ENCODE measurements at places on chromosomes 6 and 20.

DNA sequence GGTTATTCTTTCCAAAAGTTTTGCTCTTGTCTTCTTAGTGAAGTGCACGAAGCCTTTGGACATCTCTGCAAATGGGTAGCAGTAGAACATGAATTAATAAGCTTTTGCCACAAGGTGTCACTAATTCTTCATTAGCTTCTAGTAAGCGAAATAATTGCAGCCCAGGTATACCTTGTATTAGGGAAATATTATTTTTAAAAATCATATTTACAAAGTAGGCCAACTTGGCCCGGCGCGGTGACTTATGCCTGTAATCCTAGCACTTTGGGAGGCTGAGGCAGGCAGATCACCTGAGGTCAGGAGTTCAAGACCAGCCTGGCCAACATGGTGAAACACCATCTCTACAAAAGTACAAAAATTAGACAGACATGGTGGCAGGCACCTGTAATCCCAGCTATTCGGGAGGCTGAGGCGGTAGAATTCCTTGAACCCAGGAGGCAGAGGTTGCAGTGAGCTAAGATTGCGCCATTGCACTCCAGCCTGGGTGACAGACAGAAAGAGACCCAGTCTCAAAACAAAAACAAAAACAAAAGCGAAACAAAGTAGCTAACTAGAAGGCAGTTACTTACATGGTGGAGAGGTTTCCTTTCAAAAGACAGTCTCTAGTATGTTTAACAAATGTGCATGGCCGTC lies 8.8 kb upstream of the RSPH3 start:
- DNase-seq, result peak; percentile 54

DNA sequence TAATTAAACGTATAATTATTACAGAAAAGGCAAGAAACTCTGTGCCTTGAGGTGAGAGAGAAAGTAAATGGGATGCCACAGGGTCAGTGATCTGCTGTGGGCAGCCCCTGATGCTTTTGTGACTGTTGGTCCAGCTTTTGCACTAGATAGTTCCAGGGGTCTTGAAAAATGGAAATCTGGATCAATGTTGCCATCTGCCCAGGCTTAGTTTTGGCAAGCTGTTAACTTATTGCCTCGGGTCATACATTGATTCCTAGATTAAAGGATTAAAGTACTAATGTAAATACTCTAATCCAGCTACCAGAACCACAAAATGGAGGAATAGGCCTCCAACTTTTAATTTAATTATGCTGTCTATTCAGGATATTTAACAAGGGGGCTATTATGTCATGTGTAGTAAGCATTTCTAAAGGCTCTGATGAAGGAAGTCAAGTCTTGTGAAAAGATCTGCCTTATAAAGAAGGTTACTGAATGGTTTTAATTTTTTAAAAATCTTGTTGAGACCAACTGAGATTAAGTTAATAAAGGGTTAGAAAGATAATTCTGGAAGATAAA lies 376.0 kb upstream of the HS3ST5 start:
- no peak for DNase-seq

DNA sequence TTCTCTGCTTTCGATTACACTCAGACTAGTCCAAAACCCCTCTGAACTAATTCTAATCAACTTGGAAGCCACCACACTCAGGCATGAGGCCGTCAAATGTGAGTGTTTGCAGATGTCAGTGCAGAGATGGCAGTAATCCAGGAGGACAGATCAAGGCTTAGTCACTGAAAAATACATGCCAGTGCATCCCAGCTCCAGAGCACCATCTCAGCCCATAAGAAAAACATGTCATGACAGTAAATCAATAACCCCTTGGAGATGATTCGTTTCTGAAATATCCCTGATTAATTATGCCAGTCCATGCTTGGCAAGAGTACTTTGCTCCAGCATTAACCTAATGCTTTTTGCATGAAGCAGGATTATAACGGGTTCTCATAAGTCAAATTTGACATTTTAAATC lies 179.5 kb downstream of the ADAT2 start:
- peak; percentile 78 for DNase-seq

- no peak for DNase-seq
Measured at GRCh38 chr20:35695245-35695749, 3.9 kb downstream of the NFS1 start.

DNA sequence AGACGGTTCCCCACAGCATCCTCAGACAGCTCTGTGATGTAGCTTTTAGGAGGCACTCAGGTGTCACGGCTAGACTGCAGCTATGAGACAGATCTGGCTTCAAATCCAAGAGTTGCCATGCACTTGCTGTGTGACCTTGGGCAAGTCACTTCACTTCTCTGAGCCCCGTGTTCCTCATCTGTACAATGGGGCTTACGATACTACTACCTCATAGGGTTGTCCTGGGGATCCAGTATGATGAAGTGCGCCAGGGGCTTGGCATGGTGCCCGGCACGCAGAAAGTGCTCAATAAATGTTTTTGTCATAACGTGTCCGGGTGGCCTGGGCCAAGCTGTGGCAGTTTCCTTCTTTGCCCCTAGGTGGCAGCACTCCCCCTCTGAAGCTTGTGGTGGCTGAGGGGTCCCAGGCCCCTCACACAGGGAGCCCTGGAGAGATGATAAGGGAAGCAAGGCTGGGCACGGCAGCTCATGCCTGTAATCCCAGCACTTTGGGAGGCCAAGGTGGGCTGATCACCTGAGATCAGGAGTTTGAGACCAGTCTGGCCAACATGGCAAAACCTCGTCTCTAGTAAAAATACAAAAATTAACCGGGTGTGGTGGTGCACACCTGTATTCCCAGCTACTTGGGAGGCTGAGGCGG lies 19.1 kb upstream of the CHMP4B start:
- peak; percentile 62 for DNase-seq

- peak; percentile 37 for DNase-seq
Measured at GRCh38 chr6:169188475-169188874, 65.2 kb downstream of the THBS2 start.

GRCh38 chr6:159572439-159573110 lies 120.5 kb downstream of the SOD2 start:
- DNase-seq, result no peak

- DNase-seq, result no peak
Measured at GRCh38 chr6:27531772-27532459, 59.0 kb upstream of the ZNF184 start.

- DNase-seq, result no peak
Measured at GRCh38 chr6:3334555-3334954, 75.8 kb downstream of the PSMG4 start.

DNA sequence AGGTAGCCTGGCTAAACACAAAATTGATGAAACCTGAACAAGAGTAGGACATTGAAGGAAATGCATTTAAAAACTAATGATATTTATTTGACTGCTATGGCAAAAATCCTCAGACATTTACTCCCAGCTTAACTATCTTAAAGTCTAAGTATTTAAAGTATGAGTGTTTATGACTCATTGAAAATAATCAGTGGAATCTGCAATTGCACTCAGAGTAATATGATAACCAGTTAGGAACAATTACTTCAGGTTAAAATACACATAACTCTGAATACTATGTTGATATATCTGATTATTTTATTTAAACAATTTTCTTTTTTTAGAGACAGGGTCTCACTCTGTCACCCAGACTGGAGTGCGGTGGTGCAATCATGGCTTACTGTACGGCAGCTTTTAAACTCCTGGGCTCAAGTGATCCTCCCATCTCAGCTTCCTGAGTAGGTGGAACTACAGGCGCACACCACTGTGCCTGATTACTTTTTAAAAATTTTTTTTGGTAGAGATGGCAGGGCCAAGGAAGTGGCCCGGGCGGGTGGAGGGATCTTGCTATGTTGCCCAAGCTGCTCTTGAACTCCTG lies 43.9 kb downstream of the FILIP1 start:
- peak; percentile 65 for DNase-seq

- DNase-seq, result peak; percentile 60
Measured at GRCh38 chr6:126039284-126039683, 52.9 kb downstream of the TRMT11 start.

- no peak for DNase-seq
Measured at GRCh38 chr6:108203189-108204112, 37.6 kb downstream of the NR2E1 start.

GRCh38 chr6:142841915-142842314 lies 103.1 kb downstream of the HIVEP2 start:
- no peak for DNase-seq

DNA sequence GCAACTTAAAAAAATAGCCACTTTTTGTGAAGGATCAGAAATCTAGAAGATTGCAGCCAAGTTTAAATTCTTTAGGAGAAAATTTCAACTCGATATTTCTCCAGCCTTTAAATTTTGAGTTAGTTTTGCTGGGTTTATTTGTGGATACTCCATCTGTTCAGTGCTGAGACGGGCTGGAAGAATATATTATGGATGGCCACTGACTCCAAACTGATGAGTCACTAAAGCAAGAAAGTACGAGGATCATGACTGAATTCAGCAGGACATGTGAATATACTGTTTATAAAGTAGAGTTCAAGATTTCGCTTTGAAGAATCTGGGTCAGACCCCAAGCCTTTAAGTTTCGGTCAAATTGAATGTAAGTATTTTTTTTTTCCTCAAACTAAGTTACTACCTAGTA lies 199.5 kb downstream of the ADGRB3 start:
- no peak for DNase-seq

- peak; percentile 77 for DNase-seq
Measured at GRCh38 chr6:109743739-109744138, 52.6 kb downstream of the FIG4 start.

DNA sequence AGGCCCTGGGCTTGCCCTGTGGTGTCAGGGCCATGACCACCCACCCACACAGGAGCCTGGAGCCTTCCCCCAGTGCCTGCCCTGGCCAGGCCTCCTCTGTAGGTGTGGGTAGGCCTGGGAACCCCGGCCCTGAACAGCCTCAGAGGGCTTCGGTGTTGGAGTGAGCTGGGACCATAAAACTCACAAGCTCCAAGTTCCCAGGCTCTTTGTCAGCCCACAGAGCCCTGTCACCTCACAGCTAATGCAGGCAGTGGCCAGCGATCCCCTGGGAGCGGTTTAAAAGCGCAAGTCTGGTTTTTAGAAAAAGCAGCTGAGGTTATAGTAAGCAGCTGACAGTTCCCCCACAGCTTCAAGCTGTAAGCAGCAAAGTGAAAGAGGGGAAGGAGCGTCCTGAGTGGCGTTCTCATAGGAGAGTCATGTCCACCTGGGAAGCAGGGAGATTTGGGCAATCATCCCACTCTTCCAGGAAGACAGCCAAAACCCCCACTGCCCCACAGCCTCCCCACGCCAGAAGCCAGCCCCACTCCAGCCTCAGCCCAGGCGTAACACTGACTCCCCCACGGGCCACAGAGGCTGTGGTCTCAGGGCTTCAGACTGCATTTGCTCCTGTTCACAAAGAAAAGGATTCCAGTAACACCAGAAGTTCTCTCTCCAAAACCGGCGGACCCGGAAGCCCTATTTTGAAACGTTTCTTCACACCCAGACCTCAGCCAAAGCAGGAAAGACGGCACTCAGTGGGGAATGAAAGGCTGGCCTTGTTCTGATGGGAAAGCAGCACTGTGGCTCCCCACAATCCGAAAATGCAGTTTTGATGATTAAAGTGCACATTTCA lies 34.3 kb upstream of the FOXC1 start:
- no peak for DNase-seq

DNA sequence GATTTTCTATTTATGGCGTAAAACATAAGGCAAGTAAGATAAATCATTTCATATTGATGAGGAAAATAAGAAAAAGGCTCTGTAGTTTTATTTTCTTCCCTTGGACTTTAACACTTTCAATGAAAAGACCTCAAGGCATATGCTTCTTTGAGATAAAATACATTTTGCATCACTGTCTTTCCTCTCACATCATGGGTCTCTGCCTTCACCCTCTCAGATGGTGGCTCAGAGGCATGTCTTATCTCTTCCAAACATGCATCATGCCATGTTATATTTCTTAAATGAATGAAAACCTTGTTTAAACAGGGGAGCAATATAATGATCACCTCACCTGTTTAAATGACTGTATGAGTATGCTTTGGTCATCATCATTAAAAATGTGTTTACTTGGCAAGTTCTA lies 59.3 kb downstream of the PRL start:
- peak; percentile 48 for DNase-seq

DNA sequence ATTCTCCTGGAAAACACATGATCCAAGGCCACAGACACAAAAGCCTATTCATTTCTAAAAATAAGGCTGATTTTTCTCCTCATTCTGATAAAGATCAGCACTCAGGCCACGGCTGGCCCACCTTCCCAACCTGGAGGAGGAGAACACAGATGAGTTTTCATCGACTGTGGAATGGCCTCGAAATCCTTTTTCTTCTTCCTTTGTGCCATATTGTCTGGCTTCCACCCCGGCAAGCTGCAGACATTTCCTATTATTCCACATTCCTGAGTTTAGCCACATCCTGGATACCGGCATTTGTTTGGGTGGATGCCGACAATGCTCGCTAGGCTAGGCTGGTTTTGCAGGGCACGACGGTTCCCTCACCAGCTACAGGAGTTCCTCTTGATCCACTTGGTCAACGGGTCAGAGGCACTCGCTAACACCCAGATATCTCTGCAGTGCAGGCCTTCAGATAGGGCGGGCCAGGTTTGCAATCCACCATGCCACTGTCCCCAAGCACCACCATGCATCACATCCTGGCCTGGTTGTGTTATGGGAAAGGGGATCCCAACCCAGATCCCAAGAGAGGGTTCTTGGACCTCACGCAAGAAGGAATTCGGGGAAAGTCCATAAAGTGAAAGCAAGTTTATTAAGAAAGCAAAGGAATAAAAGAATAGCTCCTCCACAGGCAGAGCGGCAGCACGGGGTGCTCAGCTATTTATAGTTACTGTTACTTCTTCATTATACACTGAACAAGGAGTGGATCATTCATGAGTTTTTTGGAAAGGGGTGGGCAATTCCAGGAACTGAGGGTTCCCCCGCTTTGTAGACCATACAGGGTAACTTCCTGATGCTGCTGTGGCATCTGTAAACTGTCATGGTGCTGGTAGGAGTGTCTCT lies 4.2 kb upstream of the CTSZ start:
- DNase-seq, result peak; percentile 94

GRCh38 chr20:50170549-50171220 lies 17.2 kb upstream of the PEDS1 start:
- no peak for DNase-seq

DNA sequence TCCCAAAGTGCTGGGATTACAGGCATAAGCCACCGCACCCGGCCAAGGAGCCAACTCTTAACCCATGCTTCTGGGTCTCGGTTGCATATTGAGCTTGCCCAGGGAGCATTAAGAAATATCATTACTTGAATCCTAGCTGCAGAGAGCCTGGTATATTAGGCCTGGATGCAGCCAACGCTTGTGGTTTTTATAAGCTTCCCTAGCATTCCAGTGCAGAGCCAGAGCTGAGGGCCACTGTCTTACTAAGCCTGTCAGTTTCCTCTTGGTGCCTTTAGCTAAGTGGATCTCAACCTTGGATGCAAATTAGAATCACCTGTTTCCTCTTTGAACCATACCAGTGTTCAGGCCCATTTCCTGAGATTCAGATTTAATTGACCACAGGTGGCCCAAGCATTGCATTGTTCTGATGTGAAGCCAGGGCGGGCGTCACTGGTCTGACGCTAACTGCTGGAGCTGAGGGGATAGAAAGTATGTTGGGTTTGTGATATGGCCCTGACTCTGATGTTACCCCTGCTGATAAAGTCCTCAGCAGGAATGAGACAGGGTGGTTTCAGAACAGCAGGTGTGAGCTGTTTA lies 76.3 kb downstream of the BTBD3 start:
- DNase-seq, result no peak

GRCh38 chr6:118970866-118971265 lies 35.9 kb upstream of the MCM9 start:
- DNase-seq, result no peak
